ENCODE measurements at places on chromosomes 5 and 9.

GRCh38 chr5:106167766-106168165 lies 1503.0 kb downstream of the EFNA5 start:
- no peak for DNase-seq

DNA sequence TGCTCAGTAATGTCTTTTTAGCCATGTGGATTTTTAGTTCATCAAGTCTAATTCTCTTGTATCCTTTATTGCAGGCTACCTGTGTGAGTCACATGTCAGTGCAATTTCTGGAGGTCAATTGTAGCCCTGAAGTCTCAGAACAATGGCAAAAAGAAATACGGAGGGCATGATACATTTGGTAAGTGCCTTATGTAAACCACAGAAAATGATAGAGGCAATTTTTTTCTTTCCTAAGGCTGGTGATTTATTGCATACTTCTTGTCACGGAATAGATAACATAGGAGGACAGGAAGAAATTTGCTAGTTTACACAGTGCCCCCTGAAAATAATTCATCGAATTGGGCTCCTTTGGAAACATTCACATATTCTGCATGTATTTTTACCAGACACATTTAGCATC lies 235.9 kb downstream of the DMRTA1 start:
- no peak for DNase-seq

DNA sequence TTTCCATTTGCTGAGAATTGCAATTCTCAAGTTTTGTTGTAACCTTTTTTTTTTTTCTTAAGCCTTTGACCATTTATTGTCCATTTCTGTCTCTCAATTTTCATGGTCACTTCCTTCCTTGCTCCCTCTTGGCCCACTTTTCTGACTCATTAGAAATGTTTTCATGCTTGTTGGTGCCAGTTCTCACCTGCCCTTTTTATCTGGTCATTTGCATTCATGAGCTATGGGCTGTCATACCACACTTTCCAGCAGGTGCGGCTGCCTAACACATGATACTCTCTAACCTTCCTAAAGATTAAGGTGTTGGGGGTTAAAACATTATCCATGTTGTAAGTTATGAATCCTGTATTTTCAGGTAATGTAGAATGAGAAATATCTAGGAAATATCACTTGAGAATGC lies 150.5 kb upstream of the TLX3 start:
- no peak for DNase-seq

GRCh38 chr5:124614105-124614504 lies 132.3 kb downstream of the ZNF608 start:
- no peak for DNase-seq

GRCh38 chr9:117414906-117415331 lies at the start of gene ASTN2:
ASTN2 (minus strand) TSS chr9:117415057; CDS start chr9:117414938, 119 bp downstream.
- no peak for DNase-seq

DNA sequence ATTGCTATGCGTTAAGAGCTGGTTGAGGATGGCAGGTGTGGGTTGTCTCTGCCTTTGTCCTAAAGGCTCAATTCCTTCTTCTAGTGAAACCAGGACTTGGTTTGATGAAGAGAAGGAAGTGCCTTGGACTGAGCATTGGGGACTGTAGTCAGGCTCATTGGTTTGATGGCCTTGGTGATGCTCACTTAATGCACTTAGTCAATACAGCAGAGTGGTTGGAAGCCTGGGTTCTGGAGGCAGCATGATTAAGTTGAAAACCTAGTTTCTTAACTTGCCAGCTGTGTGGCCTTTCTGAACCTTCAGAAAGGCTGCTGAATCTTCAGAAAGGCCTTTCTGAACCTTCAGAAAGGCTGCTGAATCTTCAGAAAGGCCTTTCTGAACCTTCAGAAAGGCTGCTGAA lies 52.4 kb downstream of the PTTG1 start:
- DNase-seq: no peak

DNA sequence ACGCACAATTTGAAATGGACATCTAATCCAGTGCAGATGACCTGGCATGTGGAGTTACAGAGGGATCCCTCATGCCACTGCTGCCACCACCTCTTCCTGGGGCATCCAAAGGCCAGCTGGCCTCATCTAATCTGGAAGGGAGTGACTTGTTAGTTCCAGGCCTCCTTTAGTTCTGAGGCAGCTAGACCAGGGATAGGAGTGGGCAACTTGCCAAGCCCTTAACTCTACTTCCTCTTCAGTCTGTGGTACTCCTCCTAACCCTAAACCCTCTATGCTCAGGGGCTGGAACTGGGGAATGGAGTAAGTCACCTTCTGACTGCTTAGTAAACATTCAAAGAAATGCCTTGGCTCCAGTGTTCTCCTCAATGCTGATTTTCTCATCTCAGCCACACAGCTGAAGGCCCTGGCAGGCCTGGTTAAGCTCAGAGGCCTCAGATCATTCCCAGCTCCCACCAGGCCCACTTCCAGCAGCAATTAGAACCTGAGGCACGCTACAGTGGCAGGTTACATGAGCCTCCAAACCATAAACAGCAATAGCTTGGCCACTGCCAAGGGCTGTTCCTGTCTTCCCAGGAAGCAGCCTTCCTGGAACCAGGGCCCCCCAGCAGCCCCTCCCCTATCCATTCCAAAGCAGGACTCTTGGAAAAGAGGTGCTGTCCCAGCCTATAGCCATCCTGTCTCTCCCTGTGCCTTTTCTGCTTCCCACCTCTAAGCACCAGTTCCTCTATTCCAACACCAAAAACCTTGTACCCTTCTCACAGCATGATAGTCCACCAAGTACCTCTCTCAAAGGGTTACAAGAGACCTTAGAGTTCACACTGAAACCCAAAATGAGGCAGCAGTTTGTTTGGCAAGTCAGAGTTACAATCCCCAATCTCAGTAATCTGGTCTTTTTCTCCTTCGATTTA lies 2.0 kb downstream of the EIF4EBP3 start:
- DNase-seq: no peak

GRCh38 chr9:116837018-116837989 lies 150.2 kb downstream of the TRIM32 start:
- no peak for DNase-seq

- DNase-seq: no peak
These were observed 66.2 kb upstream of the WDR41 start for GRCh38 chr5:77558266-77558665.

DNA sequence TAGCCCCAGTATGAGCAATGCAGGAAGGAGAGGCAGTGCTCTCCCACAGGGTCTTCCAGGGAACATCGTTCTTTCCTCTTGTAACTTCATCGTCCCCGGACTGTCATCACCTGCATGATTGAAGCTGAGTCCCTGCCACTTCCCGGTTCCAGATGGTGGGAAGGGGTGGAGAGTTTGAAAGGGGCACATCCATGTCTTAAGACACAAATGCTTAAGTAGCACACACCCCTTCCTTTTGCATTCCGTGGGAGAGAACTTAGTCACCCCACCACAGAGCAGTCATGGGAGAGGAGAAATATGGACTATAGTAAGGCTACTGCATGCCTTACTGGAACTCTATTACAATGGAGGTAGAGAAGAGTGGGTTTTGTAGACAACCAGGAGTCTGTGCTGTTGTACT lies 165.3 kb upstream of the GAS1 start:
- DNase-seq: no peak

DNA sequence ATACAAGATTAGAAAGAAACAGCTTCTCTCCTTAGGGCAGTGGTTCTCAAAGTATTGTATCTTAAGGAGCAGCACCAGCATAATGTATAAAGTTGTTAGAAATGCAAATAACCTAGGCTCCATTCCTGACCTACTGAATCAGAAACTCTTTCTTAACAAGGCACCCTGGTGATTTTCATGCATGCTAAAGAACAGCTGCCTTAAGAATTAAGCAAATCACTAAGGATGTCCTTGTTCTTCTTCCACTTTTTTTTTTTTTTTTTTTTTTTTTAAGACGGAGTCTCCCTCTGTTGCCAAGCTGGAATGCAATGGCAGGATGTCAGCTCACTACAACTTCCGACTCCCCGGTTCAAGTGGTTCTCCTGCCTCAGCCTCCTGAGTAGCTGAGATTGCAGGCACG lies 1095.2 kb upstream of the EDIL3 start:
- no peak for DNase-seq

DNA sequence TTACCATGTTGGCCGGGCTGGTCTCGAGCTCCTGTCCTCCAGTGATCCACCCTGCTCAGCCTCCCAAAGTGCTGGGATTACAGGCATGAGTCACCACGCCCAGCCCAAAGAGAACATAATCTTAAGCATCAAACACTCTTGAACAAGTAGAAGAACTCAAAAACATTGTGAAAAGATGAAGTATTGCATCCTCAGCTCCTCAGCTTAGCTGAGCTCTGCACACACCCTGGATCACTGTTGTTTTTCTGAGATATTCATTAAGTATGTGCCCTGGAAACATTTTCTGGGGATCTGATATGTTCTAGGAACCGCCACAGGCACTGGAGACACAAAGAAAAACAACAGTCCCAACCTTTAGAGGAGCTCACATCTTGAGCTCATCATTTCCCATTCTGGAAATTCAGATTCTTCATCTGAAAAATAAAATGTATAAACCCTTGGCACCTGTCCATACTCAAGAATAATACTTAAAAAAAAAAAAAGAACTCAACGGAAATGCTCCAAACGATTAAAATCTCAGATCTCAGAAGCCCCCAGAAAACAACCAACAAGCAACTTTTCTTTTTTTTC lies 62.2 kb upstream of the ZNF462 start:
- no peak for DNase-seq

DNA sequence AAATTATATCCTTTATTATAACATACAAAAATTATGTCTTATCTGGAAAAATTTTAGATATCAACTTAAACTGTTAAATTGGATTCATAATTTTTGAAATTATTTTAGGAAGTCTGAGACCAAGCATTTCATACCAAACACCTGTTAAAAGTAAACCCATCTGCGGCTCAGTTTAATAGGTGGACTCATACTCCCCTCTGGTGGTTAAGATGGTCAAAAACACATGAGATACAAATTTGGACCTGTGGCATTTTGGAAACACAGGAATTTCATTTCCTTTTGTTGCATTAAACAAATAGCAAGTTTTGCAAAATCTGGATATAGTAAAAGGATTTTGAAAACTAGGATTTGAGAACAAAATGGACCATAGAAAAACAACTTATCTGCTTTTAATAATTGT lies 53.7 kb downstream of the RGMB start:
- DNase-seq: no peak

GRCh38 chr5:101012880-101013279 lies 109.8 kb upstream of the ST8SIA4 start:
- DNase-seq: no peak

GRCh38 chr9:132287256-132287760 lies 67.5 kb downstream of the SETX start:
- DNase-seq: no peak

- no peak for DNase-seq
These were observed 21.3 kb upstream of the CCDC112 start for GRCh38 chr5:115317736-115318135.

GRCh38 chr9:14434158-14434504 lies 120.2 kb upstream of the NFIB start:
- DNase-seq: no peak

DNA sequence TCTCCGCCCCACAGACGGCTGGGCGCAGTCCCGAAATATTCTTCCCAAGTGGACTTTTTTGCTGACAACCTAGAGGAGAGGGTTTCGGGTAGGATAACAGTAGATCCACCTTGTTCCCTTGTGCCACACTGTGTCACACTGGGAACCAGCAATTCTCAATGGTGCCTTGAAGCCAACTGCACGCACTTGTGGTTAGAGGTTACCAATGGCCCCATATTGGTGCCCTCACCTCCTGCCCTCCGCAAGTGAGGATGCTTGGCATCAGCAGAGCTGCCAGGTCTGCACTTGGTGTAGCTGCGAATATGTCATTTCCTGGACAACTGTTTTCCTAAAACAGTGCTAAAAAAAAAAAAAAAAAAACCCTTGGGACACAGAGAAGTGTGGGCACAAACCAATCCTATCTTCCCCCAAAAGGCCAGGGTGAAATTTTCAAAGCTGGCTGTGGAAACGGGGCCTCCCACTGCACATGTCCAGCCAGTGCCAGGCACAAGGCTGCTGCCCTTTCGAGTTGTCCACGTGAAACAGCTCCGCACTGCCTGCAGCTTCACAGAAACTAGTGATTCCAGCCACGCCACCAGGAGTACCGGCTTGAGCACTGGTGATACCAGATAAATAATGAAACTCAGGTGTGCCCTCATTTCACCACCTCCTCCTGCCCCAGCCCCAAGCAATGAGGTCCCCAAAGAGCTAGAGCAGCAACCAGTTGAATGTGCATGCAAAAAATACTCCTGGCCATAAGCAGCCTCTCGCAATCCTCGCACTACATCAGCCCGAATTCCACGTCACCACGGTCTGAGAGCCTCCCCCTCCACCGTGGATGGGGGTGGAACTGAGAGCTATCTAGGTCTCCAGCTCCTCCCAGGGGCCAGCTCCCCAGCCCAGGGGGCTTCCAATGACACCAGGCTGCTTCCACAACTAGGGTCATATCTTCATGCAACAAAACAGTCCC lies 51.2 kb downstream of the USP20 start:
- DNase-seq: no peak

DNA sequence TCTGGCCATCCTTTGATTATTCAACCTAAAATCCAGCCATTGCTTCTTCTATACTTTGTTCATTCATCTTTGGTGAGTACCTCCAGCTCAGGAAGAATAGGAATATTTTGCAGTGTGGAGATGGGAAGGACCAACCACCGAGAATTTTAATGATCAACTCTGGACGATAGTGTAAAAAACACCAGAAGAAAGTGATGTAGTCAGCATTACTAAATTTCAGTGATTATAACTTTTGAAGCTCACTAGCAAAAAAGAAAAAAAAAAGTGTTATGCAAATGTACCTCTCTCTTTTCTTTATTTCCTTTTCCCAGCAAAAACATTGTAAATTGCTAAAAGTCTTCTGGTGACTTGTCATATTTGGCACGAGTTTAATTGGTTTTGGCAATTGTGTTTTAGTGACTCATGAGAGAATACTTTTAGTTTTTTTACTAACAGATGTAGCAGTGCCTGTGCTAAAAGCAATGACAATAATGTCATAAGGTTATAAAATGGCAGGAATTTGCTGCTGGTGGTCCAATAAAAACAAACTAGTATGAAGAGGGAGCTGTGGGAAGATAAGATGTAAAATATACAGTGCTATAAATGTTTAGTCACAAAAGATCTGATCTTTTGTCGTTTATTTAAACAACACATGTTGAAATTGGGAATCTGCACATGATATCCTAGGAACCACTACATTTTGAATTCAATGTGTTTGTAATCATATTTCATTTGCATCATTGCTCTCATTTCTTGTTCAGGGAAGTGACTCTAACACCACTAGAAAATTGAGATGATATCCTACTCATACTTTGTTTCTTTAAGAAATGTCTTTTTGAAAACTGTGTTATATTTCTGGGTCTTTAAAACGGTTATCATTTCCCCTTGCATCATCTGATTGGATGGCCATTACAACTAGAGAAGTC lies 81.3 kb upstream of the ERCC6L2 start:
- DNase-seq: no peak

- peak; percentile 91 for DNase-seq
These were observed at the start of gene LSM11 for GRCh38 chr5:157743163-157744050. LSM11 (plus strand) TSS chr5:157743712; CDS start chr5:157743751, 39 bp downstream.

DNA sequence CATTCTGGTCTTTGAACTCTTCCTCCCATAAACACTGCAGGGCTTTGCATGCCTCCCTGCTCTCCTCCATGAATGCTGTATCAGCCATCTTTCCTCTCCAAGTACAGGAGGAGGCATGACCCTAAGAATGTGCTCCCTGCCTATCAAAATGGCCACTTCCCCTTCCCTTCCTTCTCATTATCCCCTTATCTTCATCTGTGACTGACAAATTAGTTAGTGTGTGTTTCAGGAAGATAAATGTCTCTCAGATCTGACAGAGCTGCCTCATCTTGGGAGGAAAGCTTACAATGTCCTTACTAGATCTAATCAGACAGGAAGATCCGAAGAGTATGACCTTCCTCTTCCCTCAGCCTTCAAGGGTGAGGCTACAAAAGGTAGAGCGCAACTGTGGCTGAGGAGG lies 46.2 kb downstream of the TLR4 start:
- DNase-seq: no peak

- DNase-seq: no peak
These were observed 427.5 kb upstream of the KIF2A start for GRCh38 chr5:61878471-61878870.

All from naive B cell (primary cell).